ENCODE measurements at places on chromosomes 1 and 21.

GRCh38 chr21:37870221-37870620 is 46.0 kb downstream of the KCNJ6 start:
- no peak for DNase-seq

GRCh38 chr1:176879784-176880620 is 284.5 kb downstream of the ASTN1 start:
- no peak for DNase-seq

- DNase-seq: no peak
Measured at GRCh38 chr1:11301601-11302000, 28.6 kb downstream of the UBIAD1 start.

GRCh38 chr1:15288173-15288926 is 41.3 kb downstream of the FHAD1 start:
- no peak for DNase-seq

DNA sequence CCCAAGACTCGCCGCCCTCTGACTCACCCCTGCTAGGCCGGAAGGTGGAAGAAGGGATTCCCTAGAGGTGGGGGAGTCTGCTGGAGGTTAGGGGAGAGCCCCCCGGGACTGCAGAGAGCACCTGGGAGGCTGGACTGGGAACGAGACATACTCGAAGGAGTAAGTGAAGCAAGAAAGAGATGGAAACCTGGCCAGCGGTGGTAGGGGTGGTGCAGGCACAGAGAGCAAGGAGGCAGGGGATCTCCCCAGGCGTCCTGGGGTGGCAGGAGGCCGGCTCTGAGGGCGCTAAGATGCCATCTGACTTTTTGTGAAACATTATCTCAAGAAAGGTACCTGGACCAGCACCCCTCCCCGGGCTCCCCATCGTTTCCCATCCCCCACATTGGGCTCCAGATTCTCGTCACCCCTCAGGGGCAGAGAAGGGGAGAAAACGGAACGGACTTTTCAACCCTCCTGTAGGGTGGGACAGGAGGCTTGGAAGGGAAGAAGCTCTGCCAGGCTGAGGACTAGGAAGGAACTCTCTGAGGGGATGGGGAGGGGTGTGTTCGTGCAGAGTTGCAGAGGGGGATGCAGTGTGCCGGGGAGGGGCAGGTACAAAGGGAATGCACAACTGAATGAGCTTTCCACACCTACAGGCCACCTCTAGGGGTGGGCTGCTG is 708 bp downstream of the CHRNB2 start:
- no peak for DNase-seq
